NCI-H1105 (cell line): ENCODE measurements at places on chromosomes 3 and 15.

- no peak for DNase-seq
Observed at GRCh38 chr15:87917480-87917879, 339.1 kb downstream of the NTRK3 start.

- no peak for DNase-seq
Observed at GRCh38 chr3:16322189-16322588, 57.2 kb downstream of the OXNAD1 start.

GRCh38 chr3:134145183-134145582 is 105.5 kb downstream of the RYK start:
- no peak for DNase-seq

GRCh38 chr15:80893777-80894176 is 95.8 kb downstream of the MESD start:
- DNase-seq: no peak

DNA sequence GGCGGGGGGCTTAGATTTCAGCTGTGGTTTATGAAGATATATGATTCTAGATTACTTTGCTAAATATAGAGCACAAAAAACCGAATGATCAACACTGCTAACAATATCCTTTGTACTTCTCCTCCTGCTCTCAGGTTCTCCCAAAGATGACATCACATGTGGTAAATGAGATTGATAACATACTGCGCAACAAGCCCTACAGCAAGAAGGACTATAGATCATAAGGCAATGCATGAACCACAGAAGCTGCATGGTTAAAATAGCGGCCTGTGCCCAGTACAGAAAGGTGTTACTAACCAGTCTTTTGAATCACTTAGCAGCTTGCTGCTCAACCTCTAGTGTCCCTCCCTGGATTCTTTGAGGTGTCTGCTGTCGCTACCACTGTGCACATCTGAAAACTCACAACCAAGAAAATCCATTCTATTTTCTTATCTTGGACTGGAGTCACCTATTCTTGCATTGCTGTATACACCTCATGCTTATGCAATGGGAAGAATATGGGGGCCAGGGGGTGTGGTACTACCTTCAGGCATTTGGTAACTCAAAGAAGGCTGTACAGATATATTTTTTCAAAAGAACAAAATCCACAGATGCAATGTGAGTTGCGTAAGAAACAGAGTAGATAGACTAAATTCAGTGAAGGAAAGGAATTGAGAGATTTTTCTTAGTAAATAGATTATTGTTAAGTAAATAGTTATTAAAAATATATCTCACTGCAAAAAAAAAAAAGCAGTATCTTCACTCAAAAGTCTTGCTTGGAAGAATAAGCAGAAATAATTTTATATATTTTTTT is 18.2 kb downstream of the SSR3 start:
- DNase-seq: no peak

DNA sequence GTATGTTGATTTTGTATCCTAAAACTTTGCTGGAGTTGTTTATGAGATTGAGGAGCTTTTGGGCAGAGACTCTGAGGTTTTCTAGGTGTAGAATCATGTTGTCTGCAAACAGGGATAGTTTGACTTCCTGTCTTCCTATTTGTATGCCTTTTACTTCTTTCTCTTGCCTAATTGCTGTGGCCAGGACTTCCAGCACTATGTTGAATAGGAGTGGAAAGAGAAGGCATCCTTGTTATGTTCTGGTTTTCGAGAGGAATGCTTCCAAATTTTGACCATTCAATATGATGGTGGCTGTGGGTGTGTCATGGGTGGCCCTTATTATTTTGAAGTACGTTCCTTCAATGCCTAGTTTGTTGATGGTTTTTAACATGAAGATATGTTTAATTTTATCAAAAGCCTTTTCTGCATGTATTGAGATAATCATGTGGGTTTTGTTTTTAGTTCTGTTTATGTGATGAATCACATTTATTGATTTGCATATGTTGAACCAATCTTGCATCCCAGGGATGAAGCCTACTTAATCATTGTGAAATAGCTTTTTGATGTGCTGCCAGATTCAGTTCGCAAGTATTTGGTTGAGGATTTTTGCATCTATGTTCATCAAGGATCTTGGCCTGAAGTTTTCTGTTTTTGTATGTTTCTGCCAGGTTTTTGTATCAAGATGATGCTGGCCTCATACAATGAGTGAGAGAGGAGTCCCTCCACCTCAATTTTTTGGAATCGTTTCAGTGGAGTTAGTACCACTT is 188.1 kb downstream of the MINAR1 start:
- no peak for DNase-seq

DNA sequence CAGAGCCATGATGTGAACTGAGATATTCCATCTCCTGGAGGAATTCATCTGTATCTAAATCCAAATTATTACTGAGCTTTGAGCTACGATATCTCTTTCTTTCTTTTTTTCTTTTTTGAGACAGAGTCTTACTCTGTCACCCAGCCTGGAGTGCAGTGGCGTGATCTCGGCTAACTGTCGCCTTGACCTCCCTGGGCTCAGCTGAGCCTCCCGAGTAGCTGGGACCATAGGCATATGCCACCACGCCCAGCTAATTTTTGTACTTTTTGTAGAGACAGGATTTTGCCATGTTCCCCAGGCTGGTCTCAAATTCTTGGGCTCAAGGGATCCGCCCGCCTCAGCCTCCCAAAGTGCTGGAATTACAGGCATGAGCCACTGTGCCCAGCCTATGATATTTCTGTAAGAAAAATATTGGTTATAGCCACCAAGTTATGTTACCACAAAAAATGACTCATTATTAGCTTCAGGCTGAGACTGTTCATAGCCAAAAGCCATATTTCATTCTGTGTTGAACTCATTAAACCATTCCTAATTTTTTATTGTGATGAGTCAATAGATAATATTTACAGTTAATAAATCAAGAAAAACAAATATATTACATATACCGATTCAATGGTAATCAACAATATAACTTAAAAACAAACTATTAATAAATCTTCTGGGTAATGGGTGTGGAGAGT is 27.1 kb upstream of the SLC30A4 start:
- no peak for DNase-seq

DNA sequence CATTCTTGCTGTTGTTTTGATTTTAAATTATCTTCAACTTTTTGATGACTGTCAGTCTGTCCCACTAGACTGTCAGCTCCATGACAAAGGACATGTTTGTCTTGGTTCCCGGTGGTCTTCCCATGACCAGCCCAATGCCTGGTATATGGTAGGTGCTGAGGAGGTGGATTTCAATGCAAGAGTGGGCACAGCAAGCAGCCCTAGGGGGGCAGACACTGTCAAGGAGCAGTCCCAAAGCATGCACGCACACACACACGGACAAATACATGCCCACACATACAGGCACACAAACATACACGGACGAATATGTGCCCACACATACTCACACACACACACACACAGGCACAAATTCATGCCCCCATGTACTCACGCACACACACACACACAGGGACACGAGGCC is 12.0 kb downstream of the KLF15 start:
- no peak for DNase-seq

- no peak for DNase-seq
Observed at GRCh38 chr3:168973897-168974296, 689.6 kb downstream of the MECOM start.

- DNase-seq: no peak
Observed at GRCh38 chr3:56833022-56833421, 31.3 kb upstream of the ARHGEF3 start.

- no peak for DNase-seq
Observed at GRCh38 chr15:98599909-98600691, 48.2 kb upstream of the IGF1R start.
